NCI-H2081 (cell line): ENCODE measurements at places on chromosomes 1 and 21.

- no peak for DNase-seq
Measured at GRCh38 chr1:46635205-46635604, 18.6 kb upstream of the MOB3C start.

DNA sequence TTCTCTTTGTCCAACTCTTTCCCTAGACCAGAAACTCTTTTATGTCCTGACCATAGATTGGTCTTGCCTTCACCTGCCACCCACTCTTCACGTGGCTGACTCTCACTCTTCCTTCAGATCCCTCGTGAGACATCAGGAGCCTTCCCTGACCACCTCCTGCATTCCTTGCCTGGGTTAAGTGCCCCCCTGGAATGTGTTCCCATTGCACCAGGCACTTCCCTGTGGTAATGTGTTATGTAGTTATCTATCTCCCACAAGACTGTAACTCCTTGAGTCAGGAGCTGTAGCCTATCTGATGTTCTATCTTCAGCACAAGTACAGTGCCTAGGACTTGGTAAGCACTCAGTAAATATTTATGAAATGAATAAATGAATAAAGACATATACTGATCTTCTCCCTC lies 111.2 kb upstream of the CTTNBP2NL start:
- DNase-seq, result no peak

DNA sequence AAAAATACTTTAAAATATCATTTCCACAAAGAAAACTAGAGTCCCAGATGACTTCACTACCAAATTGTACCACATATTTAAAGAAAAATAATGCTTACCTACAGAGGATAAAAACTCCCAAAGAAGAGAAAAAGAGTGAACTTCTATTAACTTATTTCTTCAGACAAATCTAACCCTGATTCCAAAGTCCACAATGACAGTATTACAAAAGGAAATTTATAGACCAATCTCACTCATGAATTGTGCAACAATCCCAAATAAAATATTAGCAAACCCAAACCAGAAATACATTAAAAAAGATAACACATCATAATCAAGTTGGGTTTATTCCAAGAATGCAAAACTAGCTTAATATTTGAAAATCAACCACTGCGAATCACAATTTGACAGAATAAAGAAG lies 161.4 kb upstream of the GALNT2 start:
- DNase-seq, result no peak

- DNase-seq, result no peak
Measured at GRCh38 chr1:22044690-22045420, 7.7 kb upstream of the CDC42 start.

DNA sequence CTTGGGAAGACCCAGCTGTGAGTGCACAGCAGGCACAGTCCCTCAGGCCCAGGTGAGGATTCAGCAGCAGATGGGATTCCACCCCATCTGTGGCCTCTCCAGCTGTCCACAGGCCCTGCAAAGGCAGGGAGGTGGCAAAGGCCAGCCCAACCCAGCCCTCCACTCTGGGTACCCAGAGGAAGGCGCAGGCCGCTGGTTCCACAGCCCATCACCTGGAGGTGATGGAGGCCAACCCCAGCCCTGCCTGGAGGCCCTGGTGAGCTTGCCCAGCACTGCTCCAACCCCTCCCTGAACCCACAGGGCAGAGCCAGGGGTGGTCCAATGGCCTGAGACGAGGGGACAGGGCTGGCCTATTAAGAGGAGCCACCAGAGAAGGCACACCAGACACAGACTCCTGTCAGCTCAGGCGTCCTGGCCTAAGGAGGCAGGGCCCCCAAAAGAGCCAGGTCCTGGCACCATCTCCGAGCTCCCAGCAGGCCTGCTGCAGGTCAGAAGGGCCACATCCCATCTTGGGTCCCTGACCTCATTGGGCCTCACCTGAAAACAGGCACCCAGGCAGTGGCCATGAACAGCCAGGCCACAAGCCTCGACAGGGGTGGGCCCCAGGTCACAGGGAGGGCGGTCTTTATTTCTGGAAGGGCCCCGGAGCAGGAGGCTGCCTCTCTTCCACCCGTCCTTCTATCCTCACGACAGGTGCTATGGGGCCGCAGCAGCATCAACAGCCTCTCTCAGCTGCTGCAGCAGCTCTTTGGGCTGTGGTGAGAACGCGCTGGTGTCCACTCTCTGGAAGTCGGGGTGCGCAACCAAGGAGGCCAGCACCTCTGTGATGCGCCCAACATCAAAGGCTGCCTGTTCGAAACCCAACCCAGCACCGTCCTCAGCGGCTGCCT lies 3.2 kb downstream of the JMJD4 start:
- DNase-seq, result no peak

- DNase-seq, result no peak
Measured at GRCh38 chr1:67960766-67961165, 89.7 kb downstream of the DIRAS3 start.

DNA sequence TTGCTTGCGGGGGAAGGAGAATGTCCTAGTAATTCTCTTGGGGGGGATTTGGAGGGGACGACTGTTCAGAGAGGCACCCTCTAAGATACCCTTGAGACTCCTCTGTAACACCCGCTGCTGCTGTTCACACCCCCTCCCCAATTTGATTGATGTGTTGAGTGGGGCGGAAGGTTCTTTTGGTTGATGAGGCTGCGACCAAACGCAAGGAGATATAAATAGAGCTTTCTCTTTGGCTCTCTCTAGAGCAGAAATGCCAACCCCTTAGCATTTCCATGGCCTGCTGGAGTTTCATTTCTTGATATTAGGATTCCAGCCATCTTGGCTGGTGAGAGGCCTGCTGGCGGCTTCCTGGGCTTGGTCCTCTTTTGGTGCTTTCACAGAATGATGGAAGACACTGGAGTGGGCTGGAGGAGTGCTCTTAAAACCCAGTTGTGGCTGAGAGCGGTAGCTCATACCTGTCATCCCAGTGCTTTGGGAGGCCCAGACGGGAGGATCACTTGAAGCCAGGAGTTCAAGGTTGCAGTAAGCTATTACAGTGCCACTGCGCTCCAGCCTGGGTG lies 2.0 kb downstream of the PIK3CD start:
- DNase-seq, result no peak
